Dermis microvascular lymphatic vessel endothelial cell (primary cell): ENCODE measurements at places on chromosomes 2 and 18. TPM values are rescaled to one million over a fixed set of nuclear protein-coding genes. Genes with fewer than 3 reads are reported as not detected.

G6PC2 gene
- not detected in 2 replicates for total RNA-seq

DSG4 gene
- not detected in 2 replicates for total RNA-seq

TOGARAM2 gene
- under 0.01 and 0.13 TPM in 2 replicates for total RNA-seq

LCT gene
- not detected in 2 replicates for total RNA-seq

AOX1 gene
- total RNA-seq, result 0.76 and 5.4 TPM in 2 replicates

HOXD3 gene
- total RNA-seq, result 5.6 and 7.2 TPM in 2 replicates

HOXD10 gene
- 7.8 and 9.9 TPM in 2 replicates for total RNA-seq

EPB41L5 gene
- 13.2 and 22.5 TPM in 2 replicates for total RNA-seq

ROCK1 gene
- 22.1 and 28.0 TPM in 2 replicates for total RNA-seq

FOXD4L1 gene
- total RNA-seq, result not detected in 2 replicates

TNFAIP6 gene
- not detected in 2 replicates for total RNA-seq

ASB18 gene
- not detected in 2 replicates for total RNA-seq

HNRNPA3 gene
- total RNA-seq, result 34.6 and 40.8 TPM in 2 replicates

CTNNA2 gene
- total RNA-seq, result not detected in 2 replicates

TMEM247 gene
- not detected in 2 replicates for total RNA-seq

APLF gene
- 4.0 and 6.4 TPM in 2 replicates for total RNA-seq

SCN1A gene
- total RNA-seq, result under 0.01 TPM in 2 replicates
